ENCODE measurements at places on chromosomes 5 and 9.

DNA sequence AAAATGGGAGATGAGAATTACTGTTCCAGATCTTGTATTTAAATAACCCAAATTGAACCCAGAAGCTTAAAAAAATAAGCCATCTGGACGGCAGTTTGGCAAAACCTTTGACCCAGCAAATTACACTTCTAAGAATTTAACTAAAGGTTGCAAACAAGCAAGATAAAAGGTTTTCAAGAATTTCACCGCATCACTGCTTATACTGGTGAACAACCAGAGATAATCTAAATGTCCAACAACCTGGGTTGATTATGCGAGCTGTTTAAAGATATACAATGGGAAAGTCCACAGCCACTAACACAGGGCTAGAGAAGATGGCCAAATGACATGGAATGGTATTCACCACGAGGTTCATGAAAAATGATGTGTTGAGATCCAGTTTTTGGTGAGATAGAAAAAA, 149.3 kb downstream of the GNAQ start:
- no peak for DNase-seq

- no peak for DNase-seq
Measured at GRCh38 chr9:79621916-79622575, 50.3 kb downstream of the TLE4 start.

- DNase-seq = peak; percentile 14
Measured at GRCh38 chr9:87324613-87325194, 173.0 kb upstream of the DAPK1 start.

DNA sequence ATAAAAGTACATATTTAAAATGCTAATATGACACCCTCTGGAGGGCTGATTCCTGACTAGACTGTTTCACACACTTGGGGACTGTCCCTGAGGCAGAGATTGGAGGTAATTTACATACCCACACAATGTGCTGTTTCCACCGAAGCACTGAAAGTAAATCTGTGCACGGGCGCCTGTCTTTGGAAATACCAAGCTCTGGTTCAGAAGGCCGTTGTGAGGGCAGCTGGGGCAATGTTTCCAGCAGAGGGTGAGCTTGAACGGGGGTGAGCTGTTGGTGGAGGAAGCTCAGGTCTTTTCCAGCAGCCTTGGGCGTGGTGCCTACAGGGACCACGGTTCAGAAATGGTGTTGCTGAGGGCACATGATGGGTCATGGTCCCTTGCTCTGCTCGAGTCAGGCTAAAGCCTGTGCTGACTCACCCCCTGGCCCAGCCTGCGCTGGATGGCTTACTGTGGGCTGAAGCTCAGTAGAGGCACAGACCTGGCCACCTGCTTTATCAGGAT, 25.8 kb upstream of the HMCN2 start:
- DNase-seq = no peak

DNA sequence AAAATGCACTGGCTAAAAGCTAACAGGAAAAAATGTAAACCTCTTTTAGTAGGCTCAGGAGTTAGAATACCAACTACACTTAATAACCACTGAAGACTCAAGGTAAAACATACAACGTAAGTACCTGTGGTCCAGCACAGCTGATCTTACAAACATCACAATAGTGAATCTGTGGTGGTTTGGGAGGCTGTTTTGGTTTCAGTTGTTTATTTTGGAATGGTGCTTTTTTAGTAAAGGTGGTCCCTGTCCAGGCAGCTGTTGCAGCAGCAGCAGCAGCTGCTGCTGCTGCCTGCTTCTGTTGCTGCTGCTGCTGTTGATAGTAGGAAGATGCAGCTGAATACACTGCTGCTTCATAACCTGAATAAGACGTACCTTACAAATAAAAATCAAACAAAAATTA, 37.9 kb downstream of the ZFR start:
- no peak for DNase-seq

- DNase-seq = peak; percentile 14
Measured at GRCh38 chr9:73753171-73753570, 601.5 kb downstream of the ANXA1 start.

- no peak for DNase-seq
Measured at GRCh38 chr9:116716438-116716837, 29.3 kb downstream of the TRIM32 start.

DNA sequence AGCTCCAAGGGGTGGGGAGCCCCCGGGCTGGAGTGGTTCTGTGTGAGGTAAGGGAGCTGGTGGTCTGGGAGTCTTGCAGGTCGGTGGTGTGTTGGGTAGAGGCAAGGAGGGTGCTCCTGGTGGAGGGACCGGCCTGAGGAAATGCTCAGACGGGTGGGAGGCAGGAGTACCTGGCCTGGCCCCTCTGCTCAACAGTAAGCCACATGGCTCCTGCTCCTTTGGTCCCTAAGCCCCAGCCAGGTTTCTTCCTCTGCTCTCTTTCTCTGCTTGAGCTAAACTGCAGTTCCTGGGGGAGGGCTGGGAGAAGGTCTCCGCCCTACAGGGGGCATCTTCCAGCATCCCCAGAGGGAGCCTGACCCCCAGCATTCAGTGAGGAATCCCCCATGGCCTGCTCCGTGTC, 17.2 kb downstream of the TSPAN17 start:
- no peak for DNase-seq

GRCh38 chr9:4413856-4414255, 76.4 kb upstream of the SLC1A1 start:
- no peak for DNase-seq

DNA sequence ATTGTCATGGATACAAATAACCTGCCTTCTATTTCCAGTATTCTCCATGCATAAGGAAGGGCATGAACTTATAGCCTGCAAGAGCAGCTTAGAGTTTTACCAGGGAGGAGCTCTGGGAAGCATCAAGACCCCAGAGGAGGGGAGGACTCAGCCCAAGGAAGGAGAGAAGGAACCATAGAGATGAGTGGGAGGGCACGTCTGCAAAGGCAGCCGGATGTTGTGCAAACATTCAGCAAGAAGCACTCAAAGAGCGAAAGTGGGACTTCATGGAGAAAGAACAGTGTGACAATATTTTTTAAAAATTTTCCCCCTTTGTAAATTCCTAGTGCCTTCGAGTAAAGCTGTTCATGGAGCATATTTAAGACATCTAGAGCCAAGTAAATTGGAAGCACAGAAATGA, 270.1 kb upstream of the PTGER4 start:
- no peak for DNase-seq

DNA sequence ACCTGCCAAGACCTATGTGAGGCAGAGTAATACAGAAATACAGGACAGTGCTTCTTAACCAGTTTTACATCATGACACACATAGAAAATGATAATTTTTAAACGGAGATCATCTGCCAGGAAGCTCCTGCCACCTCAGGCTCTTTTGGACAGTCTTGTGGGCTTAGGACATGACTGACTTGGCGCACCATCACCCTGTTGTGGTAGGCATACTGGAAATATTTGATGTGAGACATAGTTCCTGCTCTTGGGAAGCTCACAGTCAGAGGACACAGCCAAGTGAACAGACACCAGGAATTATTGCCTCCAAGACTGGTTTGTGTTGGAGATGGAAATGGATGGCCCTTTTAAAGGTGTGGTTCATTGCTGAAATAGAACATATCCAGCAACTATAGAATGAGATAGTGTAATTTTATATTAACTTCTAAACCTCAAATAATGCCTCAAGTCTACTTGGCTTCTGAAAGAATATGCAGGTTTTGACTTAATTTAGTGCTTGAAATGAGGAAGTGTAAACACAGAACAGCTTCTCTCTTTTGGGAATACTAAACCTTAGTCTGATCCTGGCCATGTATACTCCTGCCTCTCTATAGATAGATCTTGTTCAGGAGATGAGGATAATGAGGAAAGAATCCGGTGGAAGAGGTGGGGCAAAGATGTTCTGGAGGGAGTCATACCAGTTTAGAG, 19.7 kb downstream of the CPEB4 start:
- DNase-seq = peak; percentile 48

- no peak for DNase-seq
Measured at GRCh38 chr9:120875195-120875565, 1.8 kb downstream of the PHF19 start.

- no peak for DNase-seq
Measured at GRCh38 chr5:88924330-88924657, 41.3 kb upstream of the MEF2C start.

- DNase-seq = no peak
Measured at GRCh38 chr9:95522871-95523370, 6.2 kb upstream of the PTCH1 start.

DNA sequence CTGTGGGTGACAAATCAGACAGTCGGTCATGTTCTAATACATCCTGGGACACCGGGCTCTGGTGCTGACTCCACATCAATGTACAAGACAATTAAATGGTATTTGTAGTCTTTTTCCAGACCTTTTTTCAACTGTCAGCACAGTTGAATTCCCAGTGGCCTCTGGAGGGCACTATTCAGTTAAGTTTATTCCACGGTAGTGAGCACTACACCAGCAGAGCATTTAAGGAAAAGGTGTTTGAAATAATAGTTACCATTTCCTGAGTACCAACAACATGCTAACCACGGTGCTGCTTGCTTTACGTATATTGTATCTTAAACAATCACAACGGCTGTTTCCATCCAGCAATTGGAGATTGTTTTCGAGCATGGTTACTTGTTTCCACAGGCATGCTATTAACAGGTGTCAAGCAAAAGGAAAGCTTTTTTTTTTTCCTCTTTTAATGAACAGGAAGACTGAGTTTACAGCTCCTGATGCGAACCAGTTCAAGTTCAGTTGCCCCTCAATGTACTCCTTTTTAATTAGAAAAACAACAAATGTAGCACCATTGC, 186.7 kb downstream of the PDZD2 start:
- peak; percentile 72 for DNase-seq

DNA sequence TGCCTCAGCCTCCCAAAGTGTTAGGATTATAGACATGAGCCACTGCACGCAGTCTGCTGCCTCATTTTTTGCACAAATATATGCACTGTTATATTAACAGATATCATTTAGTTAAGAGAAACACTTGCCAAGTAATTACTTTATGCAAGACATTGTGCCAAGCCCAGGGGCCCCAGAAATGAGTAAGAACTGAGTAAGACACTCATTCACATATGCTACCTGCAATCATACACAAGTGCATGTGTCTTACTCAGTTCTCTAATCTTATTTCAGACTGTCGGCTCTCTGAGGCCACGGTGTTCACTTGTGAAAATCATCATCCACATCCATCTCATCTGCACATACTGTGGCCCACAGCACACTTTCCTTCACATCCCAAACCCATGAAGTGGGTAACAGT, 16.0 kb downstream of the TRAF1 start:
- no peak for DNase-seq

DNA sequence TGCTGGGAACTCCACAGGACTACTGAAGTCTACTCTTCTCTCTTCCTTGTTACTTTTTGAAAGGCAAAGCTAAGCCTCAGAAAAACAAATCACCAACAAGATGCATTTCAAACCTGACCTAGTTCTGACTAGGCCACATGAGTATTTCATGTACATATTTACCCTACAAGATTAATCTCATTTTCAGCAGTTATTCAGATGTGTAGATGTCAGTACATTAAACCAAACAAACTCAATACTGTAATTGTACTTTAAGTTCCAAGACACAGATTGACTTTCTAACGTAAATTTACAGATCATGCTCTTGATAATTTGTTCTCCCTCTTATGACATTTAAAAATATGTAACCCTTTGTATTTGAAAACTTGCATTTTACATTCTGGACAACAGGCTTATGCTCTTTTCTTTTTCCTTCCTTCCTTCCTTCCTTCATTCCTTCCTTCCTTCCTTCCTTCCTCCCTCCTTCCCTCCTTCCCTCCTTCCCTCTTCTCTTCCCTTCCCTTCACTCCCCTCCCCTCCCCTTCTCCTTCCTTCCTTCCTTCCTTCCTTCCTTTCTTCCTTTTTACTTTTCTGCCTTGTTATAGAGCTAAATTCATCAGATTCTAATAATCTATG, 1653.4 kb downstream of the EFNA5 start:
- DNase-seq = no peak

DNA sequence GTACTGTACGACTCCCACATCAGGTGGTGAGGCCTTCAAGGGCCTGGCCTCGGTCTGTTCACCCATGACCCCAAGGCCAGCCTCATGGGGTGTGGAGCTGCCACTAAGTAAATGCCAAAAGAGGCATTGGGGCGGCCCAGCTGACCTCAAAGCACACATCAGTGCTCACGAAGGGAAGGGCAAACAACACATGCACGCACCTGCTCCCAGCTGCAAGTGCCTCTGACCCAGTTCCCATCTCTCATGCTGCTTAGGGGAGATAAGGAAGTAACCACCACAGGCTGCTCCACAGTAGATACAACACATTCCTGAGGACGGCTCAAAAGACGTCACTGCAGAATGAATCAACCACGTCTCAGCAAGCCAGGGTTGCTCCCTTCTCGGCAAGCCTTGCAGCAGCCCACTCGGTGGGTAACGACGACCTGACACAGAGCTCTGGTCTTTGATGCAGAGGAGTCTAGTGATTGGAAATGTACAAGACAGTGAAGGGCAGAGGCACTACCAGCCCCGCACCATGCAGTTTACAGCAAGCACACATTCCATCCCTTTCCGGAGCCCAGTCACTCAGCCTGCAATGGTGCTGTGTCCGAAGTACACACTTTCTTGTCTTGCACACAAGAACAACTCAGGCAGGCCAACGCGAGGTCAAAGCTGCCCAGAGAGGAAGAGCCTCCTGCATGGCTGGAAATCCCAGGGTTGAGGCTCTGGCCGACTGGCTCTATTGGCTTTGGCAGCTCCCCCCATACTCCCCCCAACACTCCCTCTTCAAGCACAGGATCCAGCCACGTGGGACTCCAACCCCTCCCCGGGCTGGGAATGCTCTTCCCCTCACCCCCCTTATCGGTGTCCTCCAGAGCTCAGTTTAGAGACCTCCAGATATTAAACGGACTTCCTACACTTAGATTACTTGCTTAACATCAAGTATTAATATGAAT, 31.8 kb downstream of the FABP6 start:
- peak; percentile 53 for DNase-seq

- no peak for DNase-seq
Measured at GRCh38 chr5:115160975-115161475, 8.7 kb downstream of the TRIM36 start.

DNA sequence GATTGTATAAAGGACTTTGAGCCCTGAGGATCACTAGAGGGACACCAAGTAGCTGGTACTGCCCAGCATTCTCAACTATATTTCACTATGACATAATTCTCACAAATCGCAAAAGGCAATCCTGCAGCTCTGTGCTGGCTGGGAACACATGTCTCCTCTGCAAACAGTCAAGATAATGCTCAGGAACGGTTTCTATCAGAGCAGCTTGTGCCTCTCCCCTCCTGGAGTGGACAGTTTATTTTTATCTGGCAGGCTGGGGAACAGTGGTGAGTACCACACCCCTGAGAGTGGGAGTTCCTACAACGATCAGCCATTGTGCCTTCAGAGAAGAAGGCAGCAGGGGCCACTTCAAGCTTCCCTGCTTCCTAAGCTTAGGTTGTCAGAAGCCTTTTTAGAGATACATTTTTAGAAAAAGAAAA, 65.8 kb downstream of the ERAP1 start:
- no peak for DNase-seq

GRCh38 chr5:80554646-80555045, 15.4 kb downstream of the ANKRD34B start:
- DNase-seq = no peak

DNA sequence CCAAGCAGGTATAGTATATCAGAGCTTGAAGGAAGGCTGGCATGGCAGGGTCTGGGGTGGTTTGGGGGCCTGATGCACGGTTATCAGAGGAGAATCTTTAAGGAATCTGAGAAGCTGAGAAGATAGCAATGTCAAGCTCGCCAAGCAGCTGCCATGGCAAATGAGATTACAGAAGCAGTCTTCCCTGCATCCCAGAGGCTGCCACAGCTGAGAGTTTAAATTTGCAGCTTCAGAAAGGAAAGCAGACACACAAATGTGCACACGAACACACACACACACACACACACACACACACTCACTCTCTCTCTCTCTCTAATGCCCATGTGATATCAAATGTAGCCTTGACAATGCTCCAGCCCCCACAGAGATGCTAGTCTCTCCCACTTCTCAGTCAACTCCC, 79.0 kb upstream of the TNC start:
- DNase-seq = no peak

GRCh38 chr5:34928267-34928666, 1.1 kb upstream of the DNAJC21 start:
- DNase-seq = no peak

All from HT1080 (cell line).